ENCODE measurements at places on chromosomes 6 and 20.

GRCh38 chr20:10741060-10741459, 67.3 kb upstream of the JAG1 start:
- no peak for DNase-seq

- peak; percentile 95 for DNase-seq
Measured at GRCh38 chr6:43629505-43630300, 639 bp upstream of the GTPBP2 start.

GRCh38 chr6:110849781-110850180, 24.8 kb upstream of the AMD1 start:
- no peak for DNase-seq

DNA sequence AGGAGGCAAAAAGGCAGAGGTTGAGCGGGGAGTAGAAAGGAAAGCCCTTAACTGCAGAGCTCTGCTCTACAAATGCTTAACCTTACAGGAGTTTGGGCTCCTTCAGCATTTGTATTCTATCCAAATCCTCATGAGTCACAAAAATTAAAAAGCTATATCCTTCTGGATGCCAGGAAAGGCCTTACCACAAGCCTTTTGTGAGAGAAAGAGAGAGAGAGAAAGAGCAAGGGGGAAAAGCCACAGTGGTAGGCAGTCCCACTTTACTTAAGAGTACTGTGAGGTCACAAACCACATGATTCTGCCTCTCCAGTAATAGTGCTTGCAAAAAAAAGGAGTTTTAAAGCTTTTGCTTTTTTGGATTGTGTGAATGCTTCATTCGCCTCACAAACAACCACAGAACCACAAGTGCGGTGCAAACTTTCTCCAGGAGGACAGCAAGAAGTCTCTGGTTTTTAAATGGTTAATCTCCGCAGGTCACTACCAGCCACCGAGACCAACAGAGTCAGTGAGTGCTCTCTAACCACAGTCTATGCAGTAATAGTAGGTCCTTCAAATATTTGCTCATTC, at the start of gene RUNX2:
Gene RUNX2 (plus strand): TSS at position 375 of the 567 bp plus-strand sequence. CDS start 397 bp downstream, outside the sequence.
- DNase-seq = no peak

- DNase-seq = no peak
Measured at GRCh38 chr6:166556336-166556735, 30.1 kb downstream of the RAMACL start.

DNA sequence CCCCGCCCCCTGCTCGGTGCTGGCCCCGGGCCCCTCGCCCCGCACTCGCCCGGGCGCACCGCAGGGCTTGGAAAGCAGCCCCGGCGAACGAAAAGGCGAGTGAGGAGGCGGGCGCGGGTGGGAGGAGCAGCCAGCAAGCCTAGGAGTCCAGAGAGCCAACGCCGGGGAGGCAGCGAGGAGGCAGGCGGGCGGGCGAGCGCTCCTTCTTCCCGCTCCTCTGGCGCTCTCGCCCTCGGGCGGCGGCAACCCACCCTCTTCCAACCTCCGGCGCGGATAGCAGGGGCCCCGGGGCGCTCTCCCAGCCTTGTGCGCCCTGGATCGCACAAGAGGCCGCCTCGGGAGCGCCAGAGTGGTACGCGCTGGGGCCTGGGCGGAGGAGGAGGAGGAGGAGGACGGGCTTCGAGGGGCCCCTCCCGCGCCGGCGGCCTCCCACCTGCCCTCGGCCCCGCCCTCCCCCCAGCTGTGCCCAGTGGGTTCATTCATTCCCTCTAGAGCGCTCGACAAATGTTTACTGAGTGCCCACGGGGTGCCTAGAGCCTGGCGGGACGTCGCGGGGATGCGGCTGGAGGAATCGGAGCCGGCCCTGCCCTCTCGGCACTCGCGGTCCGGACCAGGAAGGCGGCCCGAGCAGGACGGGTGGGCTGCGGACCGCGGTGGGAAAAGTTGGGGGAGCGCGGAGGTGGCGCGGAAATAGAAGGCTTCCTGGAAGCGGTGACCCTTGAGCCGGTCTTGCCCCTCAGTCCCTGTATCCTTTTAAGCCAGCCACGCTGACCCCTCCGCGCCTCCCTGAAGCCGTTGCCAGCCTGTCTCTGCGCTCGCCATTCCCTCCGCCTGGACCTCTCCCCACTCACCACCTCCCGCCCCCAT, at the start of gene BMP7:
Gene BMP7 (minus strand): TSS at position 351 of the 867 bp plus-strand sequence. CDS start 519 bp downstream, outside the sequence.
- no peak for DNase-seq

DNA sequence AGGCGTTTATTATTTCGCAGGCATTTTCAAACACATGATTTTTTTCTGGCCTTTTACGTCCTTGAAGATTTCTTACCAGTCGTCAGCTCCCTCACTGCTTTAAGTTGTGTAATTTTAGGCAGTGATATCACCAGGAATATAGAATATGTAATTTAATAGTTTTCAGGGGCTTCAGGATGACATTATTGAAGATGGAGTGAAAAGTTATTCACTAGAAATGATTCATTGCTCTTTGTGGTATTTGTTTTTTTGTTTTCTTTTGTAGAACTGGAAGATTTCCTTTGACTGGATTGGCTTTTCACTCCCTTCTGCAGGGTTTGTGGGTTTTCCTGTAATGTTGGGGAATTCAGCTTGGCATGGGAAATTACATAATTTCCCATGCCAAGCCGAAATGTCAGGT, 2.0 kb downstream of the LRRC1 start:
- no peak for DNase-seq

DNA sequence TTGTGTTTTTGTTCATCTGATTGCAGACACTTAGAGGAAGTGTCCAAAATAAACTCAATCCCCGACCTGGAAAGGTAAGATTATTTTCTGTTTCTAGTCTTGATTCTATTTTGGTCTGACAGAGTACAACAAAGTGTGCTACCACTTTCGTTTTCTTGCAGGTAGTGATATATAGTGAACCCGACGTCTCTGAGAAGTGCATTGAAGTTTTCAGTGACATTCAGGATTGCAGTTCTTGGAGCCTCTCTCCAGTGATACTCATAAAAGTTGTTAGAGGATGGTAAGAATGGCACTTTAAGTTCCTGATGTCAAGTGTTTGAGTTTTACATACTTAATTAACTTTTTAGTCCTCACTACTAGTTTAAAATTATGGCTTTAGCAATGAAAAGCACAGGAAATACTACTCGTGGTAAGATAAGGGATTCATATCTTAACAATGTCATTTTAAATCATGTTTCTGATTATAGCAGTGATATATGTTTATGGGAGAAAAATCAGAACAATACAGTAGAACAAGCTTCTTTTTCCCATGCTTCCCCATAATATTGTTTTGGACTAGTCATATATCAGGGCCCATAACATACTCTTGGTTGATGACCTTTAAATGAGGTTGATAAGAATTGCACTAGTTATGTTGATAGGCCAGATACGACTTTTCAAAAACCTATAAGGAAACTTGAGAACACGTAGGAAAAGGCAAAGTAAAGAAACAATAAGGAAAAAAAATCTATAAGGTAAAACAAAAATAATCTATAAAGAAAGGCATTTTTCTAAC, 104.0 kb downstream of the RTN4IP1 start:
- peak; percentile 74 for DNase-seq

GRCh38 chr6:138571181-138571580, 71.9 kb upstream of the NHSL1 start:
- no peak for DNase-seq
